ENCODE measurements at places on chromosomes 7 and 10. TPM values are rescaled to one million over a fixed set of nuclear protein-coding genes. Genes with fewer than 3 reads are reported as not detected.
A peak's percentile ranks its signal among the peaks of the same experiment; 100 is the strongest.

DNA sequence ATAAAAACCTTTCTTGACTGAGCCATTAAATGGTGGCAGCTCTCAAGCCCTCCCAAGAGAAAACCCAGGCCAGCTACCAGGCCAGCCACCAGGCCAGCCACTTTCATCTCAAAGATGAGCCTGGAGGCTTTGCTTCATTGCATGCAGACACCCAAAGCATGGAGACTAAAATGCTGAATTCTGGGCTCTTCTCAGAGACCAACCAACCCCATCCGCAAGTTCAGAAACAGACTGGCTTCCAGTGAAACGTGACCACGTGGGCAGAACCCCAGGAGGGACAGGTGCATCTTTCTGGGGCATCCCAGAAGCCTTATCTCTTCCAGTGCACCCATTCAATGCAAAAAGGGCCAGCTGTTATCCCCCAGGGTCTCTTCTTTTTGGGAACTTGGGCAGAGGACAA, 20.9 kb downstream of the CHST15 start:
- no peak for DNase-seq

Gene HOXA7
- 2.3 TPM for polyA plus RNA-seq

GRCh38 chr7:136870866-136871487, 2.5 kb downstream of the CHRM2 start:
- DNase-seq, result no peak

DNA sequence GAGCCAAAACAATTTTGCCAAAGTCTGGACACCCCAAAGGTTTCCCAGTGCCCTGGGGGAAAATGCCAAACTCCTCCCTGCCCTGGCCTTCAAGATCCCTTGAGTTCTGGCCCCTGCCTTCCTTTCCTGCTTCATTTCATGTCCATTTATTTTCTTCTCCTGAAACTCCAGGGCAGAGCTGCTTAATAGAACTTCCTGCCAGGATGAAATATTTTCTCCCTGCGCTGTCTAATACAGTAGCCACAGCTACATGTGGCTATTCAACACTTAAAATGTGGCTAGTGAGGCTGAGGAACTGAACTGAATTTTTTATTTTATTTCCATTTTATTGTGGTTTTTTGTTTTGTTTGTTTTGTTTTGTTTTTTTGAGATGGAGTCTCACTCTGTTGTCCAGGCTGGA, 49.6 kb downstream of the COL13A1 start:
- DNase-seq, result no peak

GRCh38 chr10:57884965-57885617, 382.6 kb downstream of the IPMK start:
- DNase-seq, result no peak

- no peak for DNase-seq
These were observed at the start of gene NEUROG3 for GRCh38 chr10:69573056-69573806. Gene NEUROG3 (minus strand): TSS chr10:69573422. CDS start chr10:69573043, 379 bp downstream.

DNA sequence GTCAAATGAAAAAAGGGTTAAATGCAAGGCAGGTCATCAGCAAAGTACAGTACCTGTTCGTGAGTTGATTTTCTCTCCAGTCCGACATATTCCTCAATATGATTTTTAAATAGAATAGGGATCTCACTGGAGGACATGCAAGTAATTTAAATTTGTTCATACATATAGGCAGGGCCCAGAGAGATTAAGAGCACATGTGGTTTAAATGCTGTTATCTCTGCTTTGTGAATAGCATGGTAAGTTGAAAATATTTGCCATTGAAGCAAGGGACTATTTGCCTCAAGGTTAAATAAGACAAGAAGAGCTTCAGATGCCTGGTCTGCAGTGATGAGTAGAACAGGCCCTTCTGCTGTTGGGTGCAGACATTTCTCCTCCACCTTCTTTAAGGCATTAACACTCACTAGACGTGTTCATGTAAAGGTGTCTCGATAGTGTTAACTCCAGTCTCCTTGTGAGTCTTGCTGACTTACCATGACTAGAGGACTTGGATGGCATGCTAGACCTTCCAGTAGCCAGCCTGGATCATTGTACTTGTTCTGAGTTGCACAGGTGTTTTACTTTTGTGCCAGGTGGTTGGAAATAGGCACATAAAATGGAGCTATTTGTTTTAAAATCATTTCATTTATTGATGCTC, 15.6 kb upstream of the AKR1C3 start:
- DNase-seq, result peak; percentile 19

GRCh38 chr7:37476428-37476827, 27.8 kb upstream of the ELMO1 start:
- DNase-seq, result no peak

DNA sequence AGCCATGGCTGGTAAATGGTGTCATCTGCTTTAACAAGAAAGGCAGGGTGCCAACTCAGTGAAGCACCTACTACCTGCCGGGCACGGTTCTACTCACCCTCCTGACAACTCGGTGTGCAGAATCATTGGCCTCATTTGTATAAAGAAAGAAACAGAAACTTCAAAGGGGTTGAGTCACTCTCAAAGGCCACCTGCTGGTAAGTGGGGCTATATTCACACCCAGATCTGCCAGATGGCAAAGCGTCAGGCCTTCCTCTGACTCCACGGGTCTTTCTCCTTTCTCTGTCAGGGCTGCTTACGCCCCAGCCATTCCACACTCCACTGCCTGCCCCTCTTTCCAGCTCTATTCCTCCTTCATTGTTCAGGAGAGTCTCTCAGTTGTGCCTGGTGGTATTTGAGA, 309.2 kb downstream of the GFRA1 start:
- DNase-seq, result no peak

- no peak for DNase-seq
These were observed 60.2 kb downstream of the CHST15 start for GRCh38 chr10:124032971-124033886.

DNA sequence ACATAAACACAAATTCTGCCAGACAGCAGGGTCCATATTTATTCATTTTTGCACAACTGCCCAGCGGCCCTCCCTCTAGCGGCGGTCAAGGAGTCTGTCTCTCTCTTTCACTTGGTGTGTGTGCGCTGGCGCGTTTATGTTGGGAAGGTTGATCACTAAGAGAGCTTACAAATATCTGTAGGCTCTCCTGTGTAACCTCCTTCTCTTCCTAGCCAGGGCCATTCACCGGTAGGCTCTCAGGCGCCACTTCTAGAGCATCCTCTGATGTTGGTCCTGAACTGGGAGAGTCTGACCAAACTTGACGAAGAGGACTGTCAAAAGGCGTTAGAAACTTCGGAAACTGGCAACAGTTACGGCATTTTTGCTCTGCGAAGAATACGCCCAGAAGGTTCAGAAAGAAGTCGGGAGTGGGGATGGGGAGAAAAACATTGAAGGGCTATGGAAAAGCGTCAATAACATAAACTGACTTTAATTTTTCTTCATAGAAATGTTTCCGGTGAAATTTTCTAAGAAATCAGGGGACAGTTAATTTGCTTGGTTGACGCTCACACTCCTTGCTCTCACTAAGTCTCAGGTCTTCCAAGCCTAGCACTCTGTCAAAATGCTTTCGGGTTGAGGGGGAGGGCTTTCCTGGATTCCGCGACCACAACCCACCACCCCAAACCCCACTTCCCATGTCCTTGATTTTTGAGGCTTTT, 731.1 kb downstream of the ZWINT start:
- DNase-seq, result no peak

DNA sequence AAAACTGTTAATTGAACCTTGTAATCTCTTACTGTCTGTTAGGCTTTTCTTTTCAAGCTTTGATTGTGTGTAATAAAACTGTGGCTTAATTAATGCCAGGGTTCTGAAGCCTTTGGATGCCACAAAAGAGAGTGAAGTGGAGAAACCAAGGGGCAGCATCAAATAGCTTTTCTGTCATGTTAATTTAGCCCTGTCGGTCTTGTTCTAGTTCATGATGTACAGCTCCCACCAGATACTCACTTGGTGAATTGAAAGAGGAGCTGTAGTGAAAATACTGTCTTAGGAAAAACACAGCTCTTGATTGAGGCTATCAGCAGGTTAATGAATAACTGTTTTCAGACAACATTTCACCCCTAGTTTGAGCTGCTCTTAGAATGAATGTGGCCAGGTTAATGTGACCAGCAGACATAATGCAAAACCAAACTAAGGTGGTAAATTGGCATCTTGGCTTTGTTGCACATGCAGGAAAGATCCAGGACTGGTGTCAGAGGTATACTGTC, 94.2 kb downstream of the POLL start:
- peak; percentile 52 for DNase-seq

DNA sequence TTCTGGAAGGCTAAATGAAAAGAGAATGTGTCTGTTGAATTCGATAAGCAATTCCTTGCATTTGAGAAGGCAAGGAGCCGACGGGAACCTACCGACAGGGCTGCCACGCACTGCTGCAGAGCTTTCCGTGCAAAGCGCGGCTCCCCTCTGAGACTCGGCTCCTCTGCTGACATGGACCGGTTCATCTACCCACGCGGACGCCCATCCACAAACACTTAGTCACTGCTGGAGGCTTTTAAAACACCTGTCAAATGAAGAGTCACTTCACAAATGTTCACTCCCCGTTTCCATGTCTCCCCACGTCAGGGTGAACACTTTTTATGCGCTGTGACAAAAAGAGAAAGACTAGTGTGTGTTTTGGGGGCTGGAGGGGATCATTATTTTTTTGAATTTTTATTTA, 32.0 kb downstream of the AMZ1 start:
- DNase-seq, result no peak

Gene TRIM50
- 0.42 TPM for polyA plus RNA-seq

GRCh38 chr7:151248346-151249033, at the start of gene SMARCD3:
Gene SMARCD3 (minus strand): TSS chr7:151248694. CDS start chr7:151248562, 132 bp downstream.
- peak; percentile 82 for DNase-seq

DNA sequence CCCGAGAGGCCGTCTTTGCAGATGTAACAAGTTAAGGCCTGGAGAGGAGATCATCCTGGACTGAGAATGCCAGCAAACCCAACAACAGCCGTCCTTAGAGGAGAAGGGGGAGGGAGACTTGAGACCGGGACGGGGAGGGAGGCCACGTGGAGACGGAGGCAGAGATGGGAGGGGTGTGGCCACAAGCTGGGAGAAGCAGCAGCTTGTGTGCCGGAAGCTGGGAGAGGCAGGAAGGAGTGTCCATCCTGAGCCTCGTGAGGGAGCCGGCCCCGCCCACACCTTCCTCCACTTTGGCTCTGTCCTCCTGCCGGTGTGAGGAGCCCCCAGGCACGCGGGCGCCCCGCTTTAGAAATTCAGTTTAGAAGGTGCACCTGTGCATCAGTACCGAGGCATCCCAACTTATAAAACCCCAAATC, 95.7 kb downstream of the DNAJB6 start:
- DNase-seq, result peak; percentile 36

- peak; percentile 37 for DNase-seq
These were observed 83.7 kb upstream of the EFCAB10 start for GRCh38 chr7:105664816-105665525.

Gene SLC16A9
- polyA plus RNA-seq, result 2.6 TPM

DNA sequence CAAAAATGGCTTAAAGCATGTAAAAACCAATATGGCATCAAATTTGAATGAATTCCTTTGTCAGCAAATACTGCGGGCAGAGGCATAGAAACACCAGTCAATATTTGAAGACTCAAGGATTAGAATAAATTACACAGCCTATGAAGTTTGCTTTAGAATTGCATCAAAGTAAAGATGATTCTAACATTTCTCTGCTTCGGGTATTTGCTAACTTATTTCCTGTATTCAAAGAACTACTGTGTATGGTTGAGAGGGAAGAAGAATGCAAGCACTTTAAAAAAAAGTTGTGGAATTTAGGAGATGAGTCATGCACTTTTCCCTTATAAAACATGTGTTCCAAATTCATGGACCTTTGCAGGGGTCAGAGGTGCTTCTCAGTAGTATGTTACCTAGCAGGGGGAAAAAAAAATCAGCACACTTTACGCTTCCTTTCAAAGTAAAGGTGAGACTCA, 90.1 kb downstream of the PIP4K2A start:
- no peak for DNase-seq

- DNase-seq, result no peak
These were observed 215.9 kb downstream of the FRMD4A start for GRCh38 chr10:14114791-14115190.

DNA sequence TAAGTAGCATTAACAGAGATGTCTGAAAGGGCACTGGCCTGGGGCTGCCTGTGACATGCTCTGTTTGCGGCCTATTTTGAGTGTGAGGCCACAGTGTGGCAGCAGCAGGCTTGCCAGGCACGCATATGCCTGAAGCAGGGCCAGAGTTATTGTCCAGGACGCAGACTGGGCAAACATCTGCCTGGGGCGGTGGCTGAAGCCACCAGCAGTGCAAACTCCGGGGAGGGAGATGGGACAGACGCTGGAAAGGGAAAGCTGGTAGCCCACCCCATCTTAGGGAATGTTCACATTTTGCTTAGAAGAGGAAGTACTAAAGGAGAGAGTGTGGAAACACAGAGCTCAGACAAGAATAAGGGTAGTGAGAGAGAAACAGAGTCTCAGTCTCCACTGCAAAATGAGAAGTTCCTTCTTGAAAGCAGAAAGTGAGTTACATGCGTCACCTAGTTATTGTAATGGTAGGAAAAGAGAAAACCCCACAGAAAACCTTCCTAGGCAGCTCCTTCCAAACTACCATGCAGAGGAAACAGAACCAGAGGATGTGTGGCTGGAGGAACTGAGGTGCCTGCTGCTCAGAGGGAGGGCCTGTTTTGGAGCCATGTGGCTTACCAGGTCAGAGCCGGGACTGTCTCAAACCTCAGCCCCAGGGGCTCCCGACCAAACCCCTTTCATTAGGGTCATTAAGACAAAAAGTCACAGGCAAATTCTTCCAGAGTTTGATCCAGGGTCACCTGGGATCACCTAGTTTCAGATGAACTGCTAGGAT, 14.5 kb downstream of the AKR1B1 start:
- DNase-seq, result no peak

- DNase-seq, result no peak
These were observed 52.2 kb upstream of the KCNIP2 start for GRCh38 chr10:101895781-101896180.

GRCh38 chr7:24793982-24794648, 36.9 kb upstream of the GSDME start:
- no peak for DNase-seq

Gene CDHR3
- polyA plus RNA-seq, result 36.0 TPM

- no peak for DNase-seq
These were observed 20.9 kb upstream of the SMC3 start for GRCh38 chr10:110546499-110547110.

GRCh38 chr10:133178357-133179127, 18.5 kb downstream of the KNDC1 start:
- DNase-seq, result no peak

GRCh38 chr7:98284335-98285036, 3.0 kb downstream of the BRI3 start:
- DNase-seq, result peak; percentile 61

DNA sequence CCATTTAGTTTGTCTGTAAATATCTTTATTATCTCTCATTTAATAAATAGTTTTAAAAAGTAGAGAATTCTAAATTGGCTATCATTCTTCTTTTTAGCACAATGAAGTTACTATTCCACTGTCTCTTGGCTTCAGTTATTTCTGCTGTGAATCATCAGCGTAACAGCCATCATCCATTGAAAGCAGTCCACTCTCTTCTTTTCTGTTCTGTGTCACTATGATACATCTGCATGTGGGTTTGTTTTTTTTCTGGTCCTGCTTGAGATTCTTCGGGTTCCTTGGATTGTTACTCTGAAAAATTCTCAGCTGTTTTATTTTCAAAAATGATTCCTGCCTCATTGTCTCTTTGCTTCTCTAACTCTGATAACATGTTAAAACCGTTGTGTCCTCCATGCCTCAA, 52.5 kb downstream of the CSGALNACT2 start:
- DNase-seq, result no peak

Gene PAPOLB
- polyA plus RNA-seq, result 0.03 TPM

- no peak for DNase-seq
These were observed 245.5 kb downstream of the REEP3 start for GRCh38 chr10:63766745-63767137.

Data from large intestine (tissue), 12 donors.